ENCODE measurements at places on chromosomes 2 and 18.

DNA sequence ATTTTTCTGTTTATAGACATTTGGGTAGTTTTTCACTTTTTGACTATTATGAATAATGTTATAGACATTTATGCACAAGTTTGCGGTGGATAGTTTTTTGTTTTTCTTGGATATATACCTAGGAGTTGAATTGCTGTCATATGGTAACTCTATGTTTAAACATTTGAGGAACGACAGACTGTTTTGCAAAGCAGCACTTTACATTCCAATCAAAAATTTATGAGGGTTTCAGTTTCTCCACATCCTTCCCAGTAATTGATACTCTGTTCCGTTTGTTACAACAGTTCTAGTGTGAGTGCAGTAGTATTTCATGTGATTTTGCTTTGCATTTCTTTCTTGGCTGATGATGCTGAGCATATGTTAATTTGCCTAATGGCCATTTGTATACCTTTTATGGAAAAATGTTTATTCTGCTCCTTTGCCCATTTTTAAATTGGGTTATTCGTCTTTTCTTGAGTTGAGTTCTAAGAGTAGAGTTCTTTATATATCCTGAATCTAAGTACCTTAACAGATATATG lies 617.3 kb upstream of the LRATD1 start:
- no peak for DNase-seq

DNA sequence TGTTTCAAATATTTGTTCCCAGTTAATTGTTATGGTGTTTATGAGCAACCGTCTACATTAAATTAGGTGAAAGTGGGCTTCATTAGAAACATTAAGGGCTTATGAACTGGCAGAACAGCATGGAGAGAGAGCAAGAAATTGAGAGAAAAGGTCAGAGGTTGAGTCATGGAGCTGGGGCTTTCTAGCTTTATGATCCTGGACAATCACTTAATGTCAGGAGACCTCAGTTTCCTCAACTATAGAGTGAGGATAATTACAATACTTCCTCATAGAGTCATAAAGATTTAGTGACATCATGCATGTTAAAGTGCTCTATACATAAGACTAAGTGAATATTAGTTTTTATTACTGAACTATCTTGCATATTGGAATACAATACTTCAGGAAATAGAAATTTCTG lies 83.9 kb downstream of the PLCL1 start:
- no peak for DNase-seq

DNA sequence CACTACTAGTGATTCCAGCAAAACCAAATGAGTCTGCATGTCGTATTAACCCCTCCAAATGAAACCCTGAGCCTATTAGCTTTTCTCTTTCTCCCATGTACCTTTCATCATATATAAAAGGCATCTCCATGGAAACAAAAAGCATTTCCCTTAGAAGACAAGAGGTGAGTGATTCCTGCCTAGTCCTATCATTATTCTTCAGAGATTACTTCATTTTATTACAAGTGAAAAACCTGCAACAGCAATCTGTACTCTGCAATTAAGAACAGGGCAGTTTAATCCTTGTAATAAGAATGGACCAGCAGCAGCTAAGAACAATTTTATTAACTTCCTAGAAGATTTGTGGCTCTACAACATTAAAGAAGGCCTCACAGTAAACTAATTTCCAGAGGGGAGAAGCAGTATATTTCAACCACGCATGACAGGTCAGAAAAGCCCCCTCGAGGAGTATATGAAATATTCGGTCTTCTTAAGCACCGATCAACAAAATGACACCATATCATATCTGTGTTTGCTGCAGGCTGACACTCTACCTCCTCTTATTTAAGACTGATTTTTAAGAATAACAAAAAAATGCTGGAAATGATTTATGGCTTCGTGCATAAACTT lies 132.3 kb upstream of the TFPI start:
- DNase-seq = no peak

DNA sequence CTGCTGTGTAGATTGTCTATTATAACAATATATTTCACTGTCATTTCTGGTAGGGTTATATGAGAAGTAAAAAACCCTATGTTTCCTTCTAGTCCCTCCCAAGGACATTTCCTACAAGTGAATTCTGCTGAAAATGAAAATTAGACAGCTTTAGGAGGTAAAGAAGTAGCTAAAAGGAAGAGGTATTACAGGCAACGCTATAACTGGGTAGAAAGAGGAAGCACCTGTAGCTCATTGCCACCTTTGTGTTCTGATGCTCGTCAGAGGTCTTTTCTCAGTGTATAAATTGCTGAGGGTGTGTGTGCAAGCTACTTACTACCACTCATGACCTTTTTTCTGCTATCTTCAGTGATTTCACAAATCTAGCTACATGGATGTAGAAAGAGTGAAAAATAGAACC lies 1.4 kb downstream of the DNAJC10 start:
- DNase-seq = no peak

- no peak for DNase-seq
Observed at GRCh38 chr2:128523457-128523856, 204.8 kb upstream of the HS6ST1 start.

DNA sequence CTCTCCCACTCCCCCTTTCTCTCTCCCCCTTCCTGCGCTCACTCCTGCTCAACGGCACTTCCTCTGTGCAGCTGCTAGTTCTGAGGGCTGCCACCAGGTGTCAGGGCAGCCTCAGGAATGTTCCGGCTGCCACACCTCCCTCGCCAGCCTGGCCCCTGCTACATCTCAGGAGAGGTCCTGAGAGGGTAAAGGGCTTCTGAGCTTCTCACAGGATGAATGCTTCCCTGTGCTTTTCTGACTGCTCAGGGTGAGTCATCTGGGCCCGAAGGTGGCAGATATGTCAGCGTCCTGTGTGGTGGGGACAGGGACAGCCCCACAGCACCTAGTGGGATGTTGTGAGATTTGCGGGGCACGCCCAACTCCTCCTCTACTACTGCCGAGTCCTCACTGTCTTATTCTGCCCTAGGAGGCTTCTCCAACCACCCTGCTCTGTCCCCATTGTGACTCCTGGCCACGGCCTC lies 49.0 kb downstream of the PLEKHB2 start:
- DNase-seq = peak; percentile 71

- no peak for DNase-seq
Observed at GRCh38 chr2:13193075-13193474, 476.3 kb downstream of the TRIB2 start.

DNA sequence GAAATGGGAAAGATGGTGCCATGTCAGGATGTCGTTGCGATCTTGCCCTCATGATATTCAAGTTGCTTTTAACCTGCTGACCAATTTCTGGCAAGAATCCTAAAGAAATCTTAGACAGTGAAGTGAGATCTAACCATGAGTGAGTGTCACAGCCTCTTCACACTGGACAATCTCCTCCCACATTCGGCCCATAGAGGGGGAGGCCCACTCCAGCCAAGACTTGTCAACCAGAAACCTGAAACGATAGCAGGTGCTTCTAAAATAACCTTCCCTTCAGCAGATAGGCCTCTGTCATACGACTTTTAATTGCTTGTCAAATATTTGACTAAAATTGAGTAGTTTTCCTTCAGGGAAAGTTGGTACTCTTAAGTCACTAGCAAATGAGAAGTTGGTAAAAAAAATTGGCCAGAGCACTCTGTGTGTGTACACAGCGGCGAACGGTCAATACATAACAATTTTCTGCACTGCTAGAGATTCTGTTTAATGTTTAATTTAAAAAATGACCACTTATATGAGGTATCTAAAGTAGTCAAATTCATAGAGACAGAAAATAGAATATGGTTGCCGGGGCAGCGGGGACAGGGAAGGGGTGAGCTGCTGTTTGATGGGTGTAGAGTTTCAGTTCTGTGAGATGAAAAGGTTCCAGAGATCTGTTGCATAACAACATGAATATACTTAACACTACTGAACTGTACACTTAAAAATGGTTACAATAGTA lies 110.2 kb downstream of the VAPA start:
- DNase-seq = no peak

- DNase-seq = no peak
Observed at GRCh38 chr18:59500765-59501164, 141.7 kb upstream of the LMAN1 start.

DNA sequence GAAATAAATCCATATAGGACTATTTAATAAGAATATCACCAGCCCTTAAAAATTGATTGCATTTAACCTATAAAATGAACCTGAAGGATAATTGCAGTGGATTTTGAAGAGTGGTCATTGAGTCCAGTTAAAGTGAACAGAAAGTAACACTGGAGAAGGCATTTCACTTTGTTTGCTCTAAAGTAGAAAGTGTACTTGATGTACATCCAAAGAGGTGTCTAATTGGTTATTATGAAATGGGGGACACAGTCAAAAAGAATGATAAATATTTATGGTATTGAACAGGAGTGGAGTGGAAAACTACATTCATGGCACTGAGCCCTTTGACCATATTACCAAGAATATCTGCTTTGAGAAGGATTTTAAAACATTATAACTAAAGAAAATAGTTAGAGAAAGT lies 28.2 kb upstream of the MAP2 start:
- DNase-seq = no peak

- DNase-seq = no peak
Observed at GRCh38 chr2:98315957-98316356, 30.3 kb upstream of the CNGA3 start.

DNA sequence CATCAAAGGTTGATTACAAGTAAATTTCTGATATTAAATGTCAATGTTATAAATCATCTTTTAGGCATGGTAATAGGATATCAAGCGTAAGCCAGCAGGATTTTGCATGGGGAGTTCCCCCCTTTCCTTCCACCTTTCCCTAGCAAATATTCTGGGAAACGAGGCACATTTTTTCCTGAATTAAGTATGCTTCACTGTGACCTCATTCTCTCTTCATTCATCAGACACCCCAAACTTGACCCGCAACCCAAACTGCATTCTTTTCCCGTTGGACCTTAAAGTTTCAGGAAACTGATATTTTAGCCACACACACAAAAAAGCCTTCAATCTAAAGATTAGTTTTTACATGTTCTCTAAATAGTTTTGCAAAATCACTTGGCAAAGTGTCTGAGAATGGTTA lies 214.5 kb upstream of the CTAGE1 start:
- DNase-seq = no peak

DNA sequence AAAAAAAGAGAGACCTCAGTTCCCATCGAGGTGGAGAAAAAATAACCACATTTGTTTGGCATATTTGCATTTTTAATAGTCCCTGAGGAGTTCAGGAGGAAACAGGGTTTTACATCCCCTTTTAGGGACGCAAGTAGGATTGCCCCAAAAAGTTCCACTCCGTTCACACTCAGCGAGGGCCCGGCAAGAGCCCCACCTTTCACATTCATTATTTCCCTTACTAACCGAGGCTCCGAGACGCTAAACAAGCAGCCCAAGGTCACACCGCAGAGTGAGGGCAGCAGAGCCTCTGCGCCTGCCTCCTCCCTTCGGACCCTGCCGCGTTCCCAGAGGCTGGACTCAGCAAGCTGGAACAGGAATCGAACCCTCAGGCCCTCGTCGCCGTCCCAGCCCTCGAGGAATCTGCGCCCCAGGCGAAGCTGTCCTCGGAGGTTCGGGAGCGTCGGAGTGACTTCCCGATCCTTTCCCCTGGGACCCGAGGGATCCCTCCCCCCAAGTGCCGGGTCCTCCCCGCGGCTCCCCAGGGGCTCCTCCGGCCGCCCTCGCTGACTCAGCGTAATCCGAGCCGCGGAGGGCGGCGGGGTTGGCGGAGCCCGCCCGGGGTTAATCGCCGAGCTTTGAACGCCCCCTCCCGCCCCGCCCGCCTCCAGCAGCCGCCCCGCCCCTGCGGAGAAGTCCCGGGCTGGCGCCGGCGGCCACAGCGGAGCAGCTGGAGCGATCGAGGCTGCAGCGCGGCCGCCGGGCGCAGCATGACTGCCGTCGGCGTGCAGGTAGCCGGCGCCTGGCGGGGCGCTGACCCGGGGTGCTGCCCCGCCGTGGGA lies at the start of gene TMEM37:
TMEM37 (plus strand) TSS at position 700 of the 821 bp plus-strand sequence; CDS start at position 750, 50 bp downstream.
- peak; percentile 79 for DNase-seq

DNA sequence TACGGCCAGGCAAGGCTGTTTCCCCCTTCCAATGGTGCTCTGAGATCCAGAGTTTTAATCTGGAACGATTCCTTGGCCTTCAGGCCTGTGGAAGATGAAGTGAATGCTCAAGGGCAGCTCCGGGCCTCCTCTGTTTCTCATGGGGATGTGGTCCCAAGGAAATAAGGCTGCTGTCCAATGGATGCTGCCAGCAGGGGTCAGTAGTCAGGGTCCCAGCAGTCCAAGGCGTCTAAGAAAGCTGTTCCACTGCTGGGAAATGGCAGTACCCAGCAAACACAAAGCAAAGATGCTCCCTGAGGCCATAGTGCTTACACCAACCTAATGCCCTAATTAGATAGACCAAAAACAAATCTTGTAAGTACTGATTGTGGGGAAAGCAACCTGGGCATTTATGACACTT lies 12.5 kb downstream of the NMS start:
- DNase-seq = no peak

GRCh38 chr2:160051371-160051800 lies 11.0 kb downstream of the PLA2R1 start:
- DNase-seq = no peak

DNA sequence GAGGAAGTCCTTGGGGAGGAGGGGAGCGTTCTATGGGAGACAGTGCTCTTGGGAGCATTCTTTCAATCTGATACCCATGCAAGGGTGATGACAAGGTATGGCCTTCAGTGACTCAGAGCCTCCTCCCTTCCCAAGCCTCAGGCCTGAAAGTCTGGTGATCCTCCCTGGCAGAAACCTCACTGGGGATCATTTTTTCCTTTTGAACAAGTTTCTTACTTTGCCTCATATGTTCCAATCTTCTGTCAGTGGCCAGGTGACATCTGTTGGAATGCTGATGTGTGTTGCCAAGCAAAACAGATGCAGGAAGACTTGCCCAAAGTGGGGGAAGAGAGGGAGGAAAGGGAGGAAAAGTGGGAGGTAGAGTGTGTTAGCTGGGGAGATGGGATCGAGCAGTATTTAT lies 224.8 kb downstream of the NEDD4L start:
- no peak for DNase-seq

DNA sequence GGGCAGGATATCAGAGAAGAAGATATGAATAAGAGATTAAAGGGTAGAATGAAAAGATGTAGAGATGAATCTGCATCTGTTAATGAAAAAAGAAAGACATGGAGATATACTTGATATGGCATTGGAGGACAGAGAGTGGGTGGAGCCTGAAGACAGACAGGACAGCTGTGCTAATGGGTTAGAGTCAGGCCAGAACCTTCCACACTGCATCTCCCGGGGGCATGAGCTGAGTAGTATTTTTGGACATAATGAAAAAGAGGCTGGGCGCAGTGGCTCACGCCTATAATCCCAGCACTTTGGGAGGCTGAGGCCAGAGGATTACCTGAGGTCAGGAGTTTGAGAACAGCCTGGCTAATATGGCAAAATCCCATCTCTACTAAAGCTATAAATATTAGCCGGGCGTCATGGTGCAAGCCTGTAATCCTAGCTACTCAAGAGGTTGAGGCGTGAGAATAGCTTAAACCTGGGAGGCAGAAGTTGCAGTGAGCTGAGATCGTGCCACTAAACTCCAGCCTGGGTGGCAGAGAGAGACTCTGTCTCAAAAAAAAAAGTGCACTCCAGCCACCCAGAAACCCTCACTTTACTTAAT lies 11.4 kb downstream of the FLACC1 start:
- DNase-seq = no peak

GRCh38 chr2:174004905-174005605 lies 39.9 kb upstream of the SP3 start:
- DNase-seq = no peak

Data from H1 (cell line).